Aorta (tissue), 5 donors: ENCODE measurements at places on chromosomes 2 and 18. TPM values are rescaled to one million over a fixed set of nuclear protein-coding genes. Genes with fewer than 3 reads are reported as not detected.
A peak's percentile ranks its signal among the peaks of the same experiment; 100 is the strongest.

C2orf80 gene
- total RNA-seq, result not detected

- H3K27ac ChIP-seq, result no peak overlapping the region
- H3K4me1 ChIP-seq, result no peaks in the 10 kb centered on the region
Measured at GRCh38 chr2:234969306-234970098, 17.7 kb downstream of the SH3BP4 start.

DNA sequence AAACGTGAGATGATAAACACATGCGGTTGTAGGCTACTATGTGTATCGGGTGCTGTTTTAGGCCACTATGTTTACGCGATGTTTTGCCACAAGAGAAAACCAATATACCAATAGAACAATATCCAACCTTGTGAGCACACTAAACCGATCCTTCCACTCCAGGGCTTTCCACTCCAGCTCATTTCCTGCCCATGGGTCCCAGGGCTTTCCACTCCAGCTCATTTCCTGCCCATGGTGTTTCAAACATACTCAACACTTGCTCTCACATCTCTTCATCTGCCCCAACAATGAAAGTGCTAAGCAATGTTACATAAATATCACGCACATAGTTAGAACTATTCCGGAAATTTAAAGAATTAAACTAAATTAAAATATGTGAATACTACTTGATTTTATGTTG lies 80.0 kb downstream of the EPB41L3 start:
- no peak for DNase-seq
- no peaks in the 10 kb centered on the region for H3K36me3 ChIP-seq
- H3K27ac ChIP-seq, result no peak overlapping the region
- H3K4me1 ChIP-seq, result no peaks in the 10 kb centered on the region

- H3K36me3 ChIP-seq, result no peaks in the 10 kb centered on the region
- H3K4me3 ChIP-seq, result no peak overlapping the region
- no peak overlapping the region for H3K27ac ChIP-seq
- no peaks in the 10 kb centered on the region for H3K27me3 ChIP-seq
Measured at GRCh38 chr18:74791501-74792194, 194.0 kb downstream of the ZNF407 start.

REV1 gene
- total RNA-seq, result 50.8 TPM

GRCh38 chr2:201406077-201406662 lies 45.1 kb downstream of the TRAK2 start:
- H3K4me3 ChIP-seq, result no peak overlapping the region
- no peak overlapping the region for H3K27ac ChIP-seq
- peaks cover 5% of the 10 kb centered on the region for H3K4me1 ChIP-seq

- no peaks in the 10 kb centered on the region for H3K36me3 ChIP-seq
- no peak overlapping the region for H3K27ac ChIP-seq
- no peak for DNase-seq
- no peaks in the 10 kb centered on the region for H3K4me1 ChIP-seq
- no peak overlapping the region for H3K4me3 ChIP-seq
Measured at GRCh38 chr2:111653913-111654312, 230.1 kb downstream of the ANAPC1 start.

GRCh38 chr2:228869636-228870264 lies 401.3 kb downstream of the PID1 start:
- no peaks in the 10 kb centered on the region for H3K36me3 ChIP-seq
- no peaks in the 10 kb centered on the region for H3K27me3 ChIP-seq
- H3K4me1 ChIP-seq, result no peaks in the 10 kb centered on the region
- DNase-seq, result no peak

- no peak for DNase-seq
- H3K27ac ChIP-seq, result no peak overlapping the region
- no peaks in the 10 kb centered on the region for H3K27me3 ChIP-seq
Measured at GRCh38 chr18:45753286-45753685, 29.3 kb downstream of the SLC14A1 start.

GRCh38 chr18:78431606-78432005 lies 548.0 kb upstream of the SALL3 start:
- DNase-seq, result no peak
- no peaks in the 10 kb centered on the region for H3K27me3 ChIP-seq
- no peak overlapping the region for H3K27ac ChIP-seq
- H3K4me3 ChIP-seq, result no peak overlapping the region

MAPRE3 gene
- total RNA-seq, result 16.1 TPM

DNA sequence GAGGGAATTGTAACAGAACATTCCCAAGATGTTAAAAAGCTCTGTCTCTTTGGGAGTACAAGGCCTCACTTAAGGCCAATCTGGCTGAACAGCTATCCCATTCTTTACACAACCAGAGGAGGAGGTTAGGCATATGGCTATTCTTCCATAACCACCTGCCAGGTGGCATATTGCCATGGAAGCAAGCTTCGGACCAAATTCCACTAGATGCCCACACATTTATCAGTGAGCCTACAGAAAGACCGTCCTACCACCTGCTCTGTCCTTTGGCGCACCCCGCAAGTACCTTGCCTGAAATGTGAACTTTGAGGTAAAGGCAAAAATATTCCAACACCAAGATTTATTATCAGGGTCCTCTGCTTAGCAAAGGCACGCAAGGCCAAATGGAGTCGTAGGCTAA lies 519.9 kb upstream of the TNP1 start:
- H3K36me3 ChIP-seq, result no peaks in the 10 kb centered on the region
- no peak overlapping the region for H3K4me3 ChIP-seq
- no peaks in the 10 kb centered on the region for H3K27me3 ChIP-seq
- no peak overlapping the region for H3K27ac ChIP-seq

DNA sequence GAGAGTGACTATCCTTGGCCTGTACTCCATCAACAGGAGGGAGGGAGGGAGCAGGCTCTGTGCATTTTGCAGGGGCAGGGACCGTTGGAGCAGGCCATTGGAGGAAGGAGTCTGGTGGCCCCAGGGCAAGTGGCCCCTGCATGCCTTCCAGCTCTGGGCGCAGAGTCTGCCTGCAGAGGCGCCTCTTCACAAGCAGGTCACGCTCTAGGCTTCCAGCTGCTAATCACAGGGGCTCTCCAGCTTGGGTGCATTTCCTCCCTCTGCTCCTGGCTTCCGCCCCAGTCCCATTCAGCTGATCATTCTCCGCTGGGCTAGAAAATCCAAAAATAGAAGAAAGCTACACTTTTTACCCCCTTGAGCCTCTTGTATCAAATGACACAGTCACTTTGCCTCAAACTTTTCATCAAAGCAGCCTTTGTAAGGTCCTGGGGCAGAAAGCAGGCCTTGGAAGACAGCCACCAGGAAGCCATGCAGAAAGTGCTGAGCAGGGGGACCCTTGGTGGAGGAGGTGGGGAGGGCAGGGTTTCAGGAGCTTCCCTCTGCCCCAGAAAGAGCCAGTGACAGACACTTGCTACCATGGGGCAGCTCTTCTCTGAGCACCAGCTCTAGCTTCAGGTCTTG lies 11.3 kb downstream of the TMEM247 start:
- no peaks in the 10 kb centered on the region for H3K36me3 ChIP-seq
- no peak overlapping the region for H3K4me3 ChIP-seq
- H3K27ac ChIP-seq, result peak overlapping the region; percentile 52
- no peaks in the 10 kb centered on the region for H3K27me3 ChIP-seq
- DNase-seq, result peak; percentile 81

- H3K4me3 ChIP-seq, result no peak overlapping the region
- H3K27ac ChIP-seq, result no peak overlapping the region
- no peaks in the 10 kb centered on the region for H3K36me3 ChIP-seq
Measured at GRCh38 chr2:198857246-198857645, 600.5 kb downstream of the SATB2 start.

UGT1A5 gene
- total RNA-seq, result not detected

DNA sequence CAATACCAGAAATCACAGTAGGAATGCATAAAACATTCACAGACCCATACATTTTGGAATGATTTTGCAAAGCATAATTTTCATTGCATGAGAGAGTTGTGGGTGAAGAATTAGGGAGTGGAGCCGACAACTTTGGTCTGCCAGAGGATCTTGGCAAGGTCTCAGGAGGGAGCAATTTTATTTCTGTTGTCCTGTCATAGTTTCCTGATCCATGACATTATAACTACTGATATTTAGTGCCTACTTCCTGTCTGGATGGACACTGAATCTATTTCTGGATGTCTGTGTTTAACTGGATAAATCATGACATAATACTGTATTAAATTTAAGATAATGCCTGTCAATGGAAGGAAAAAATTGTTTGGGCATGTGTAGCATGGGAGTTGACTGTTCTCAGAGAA lies 2.4 kb downstream of the ITGA4 start:
- H3K27ac ChIP-seq, result no peak overlapping the region
- H3K36me3 ChIP-seq, result no peaks in the 10 kb centered on the region
- DNase-seq, result no peak
- no peaks in the 10 kb centered on the region for H3K27me3 ChIP-seq
- no peaks in the 10 kb centered on the region for H3K4me1 ChIP-seq
- H3K4me3 ChIP-seq, result no peak overlapping the region

DNA sequence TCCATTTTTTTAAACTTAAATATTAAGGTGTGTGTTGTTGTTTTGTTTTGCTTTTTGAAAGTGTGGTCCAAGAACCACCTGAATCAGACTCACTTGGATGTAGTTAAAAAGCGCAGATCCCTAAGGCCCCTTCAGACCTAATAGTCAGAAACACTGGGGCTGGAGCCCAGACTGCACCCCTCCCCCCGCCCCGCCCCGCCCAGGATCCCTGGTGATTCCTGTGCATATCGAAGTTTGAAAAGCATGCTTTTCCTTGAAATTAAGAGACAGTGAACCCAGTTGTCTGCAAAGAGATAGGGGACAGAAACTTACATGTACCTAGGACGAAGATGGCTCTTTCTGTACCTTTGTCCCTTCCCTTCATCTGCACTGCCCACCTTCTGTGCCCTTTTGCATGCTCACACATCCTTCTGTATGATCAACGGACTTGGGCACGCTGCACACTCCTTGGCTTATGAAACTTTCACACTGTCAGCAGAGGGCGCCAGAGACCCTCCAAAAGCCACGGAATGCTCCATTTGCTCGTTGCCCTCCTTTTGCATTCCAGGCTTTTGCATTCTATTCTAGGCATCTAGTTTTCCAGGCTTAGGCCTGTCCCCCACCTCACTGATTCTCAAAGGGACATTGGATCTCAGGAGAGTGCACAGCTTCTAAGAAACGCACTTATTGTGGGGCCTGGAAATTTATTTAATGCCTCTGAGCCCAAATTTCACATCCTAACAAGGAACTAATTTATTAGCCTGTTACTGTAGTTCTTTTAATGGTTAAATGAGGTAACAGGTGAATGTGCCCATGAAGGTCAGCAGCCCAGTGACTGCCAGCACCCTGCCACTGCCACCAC lies 32.8 kb upstream of the SLC14A1 start:
- H3K27ac ChIP-seq, result no peak overlapping the region
- no peaks in the 10 kb centered on the region for H3K36me3 ChIP-seq
- DNase-seq, result peak; percentile 87
- no peaks in the 10 kb centered on the region for H3K4me1 ChIP-seq
- H3K27me3 ChIP-seq, result no peaks in the 10 kb centered on the region

DNA sequence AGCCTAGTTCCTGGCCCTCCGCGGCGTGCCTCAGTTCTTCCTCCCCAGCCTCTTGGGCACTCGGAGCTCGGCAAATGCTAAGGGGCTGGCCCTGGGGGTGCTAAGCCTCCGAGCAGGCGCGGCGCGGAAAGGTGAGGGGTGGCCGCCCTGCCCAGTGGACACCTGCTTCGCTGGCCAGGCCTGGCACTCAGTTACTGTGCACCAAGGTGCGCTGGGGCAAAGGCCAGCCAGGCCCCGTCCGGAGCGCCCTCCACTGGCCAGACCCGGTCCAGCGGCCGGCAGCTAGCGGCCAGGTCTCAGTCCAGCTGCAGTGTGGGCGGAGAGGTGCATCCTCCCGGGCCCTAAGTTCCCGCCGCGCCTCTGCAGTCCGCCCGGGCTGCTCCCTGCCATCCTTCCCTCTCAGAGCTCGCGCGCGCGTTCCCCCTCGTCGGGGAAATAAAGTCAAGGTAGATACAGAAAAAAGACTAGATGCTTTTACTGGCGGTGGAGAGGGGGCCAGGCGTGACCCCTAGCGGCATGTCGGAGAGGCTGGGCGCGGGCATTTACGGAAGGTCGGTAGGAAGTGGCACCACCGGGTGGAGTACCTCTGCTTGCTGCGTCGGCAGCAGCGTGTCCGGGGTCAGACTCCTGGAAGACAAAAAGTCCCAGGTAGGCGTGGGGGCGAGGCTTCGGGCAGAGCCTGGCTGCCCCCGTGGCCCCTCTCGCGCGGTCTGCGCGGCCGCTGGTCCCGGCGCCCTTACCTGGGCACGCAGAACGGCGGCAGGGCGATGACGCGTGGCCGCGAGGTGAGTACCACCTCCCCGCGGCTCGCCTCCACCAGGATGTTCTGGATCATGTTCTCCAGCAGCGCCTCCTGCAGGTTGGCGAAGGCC lies 9.4 kb upstream of the CRYBA2 start:
- no peaks in the 10 kb centered on the region for H3K36me3 ChIP-seq
- no peaks in the 10 kb centered on the region for H3K4me1 ChIP-seq
- H3K27ac ChIP-seq, result no peak overlapping the region
- DNase-seq, result no peak

ABCG5 gene
- total RNA-seq, result not detected

FRZB gene
- total RNA-seq, result 71.4 TPM

DNA sequence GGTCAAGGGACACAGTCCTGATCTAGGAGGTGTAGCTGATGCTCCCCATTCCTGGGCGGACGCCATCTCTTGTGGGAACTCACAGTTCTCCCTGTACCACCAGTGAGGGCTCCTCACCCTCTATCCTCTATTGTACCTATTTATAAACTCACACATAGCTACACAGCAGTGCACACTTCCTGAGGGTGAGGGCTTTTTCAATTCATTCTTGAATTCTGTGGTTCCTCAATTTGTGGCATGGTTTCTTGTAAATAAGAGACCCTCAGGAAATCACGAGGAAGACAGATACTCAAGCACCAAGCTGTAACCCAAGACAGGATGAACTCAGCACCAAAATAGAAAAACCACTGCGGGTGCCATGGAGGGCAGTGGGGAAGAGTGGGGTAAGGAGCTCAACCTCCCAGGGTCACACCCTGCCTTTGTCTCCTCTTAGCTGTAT lies 245.9 kb upstream of the PXDN start:
- H3K27me3 ChIP-seq, result no peaks in the 10 kb centered on the region
- H3K27ac ChIP-seq, result no peak overlapping the region
- H3K36me3 ChIP-seq, result no peaks in the 10 kb centered on the region
- H3K4me1 ChIP-seq, result no peaks in the 10 kb centered on the region

GRCh38 chr2:119574108-119574815 lies 30.0 kb downstream of the CFAP221 start:
- H3K4me1 ChIP-seq, result no peaks in the 10 kb centered on the region
- H3K27ac ChIP-seq, result no peak overlapping the region
- no peak overlapping the region for H3K4me3 ChIP-seq
- no peaks in the 10 kb centered on the region for H3K36me3 ChIP-seq
- no peak for DNase-seq
- H3K27me3 ChIP-seq, result no peaks in the 10 kb centered on the region

DNA sequence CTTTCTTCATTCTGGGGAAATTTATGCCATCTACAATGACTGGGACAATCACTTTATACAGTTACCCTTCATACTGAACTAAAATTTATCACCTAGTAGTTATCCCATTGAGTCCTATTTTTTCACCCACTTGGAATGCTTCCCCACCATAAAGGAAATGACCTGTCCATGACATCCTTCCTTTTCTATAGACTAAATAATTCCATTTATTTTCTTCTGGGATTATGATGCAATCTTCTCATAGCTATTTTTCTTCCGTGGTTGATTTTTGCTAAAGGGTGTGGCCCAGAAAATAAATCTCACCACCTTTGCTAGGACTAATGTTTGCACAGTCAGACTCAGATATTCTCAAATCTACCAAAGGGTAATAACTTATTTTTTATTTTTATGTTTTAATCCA lies 186.1 kb upstream of the NRXN1 start:
- no peak overlapping the region for H3K4me3 ChIP-seq
- H3K27me3 ChIP-seq, result no peaks in the 10 kb centered on the region
- no peak for DNase-seq
- no peak overlapping the region for H3K27ac ChIP-seq

VWA3B gene
- 0.36 TPM for total RNA-seq

PROKR1 gene
- total RNA-seq, result not detected
